ENCODE measurements at places on chromosomes 7 and 10. TPM values are rescaled to one million over a fixed set of nuclear protein-coding genes. Genes with fewer than 3 reads are reported as not detected.
A peak's percentile ranks its signal among the peaks of the same experiment; 100 is the strongest.

Gene OLAH
- not detected for total RNA-seq

DNA sequence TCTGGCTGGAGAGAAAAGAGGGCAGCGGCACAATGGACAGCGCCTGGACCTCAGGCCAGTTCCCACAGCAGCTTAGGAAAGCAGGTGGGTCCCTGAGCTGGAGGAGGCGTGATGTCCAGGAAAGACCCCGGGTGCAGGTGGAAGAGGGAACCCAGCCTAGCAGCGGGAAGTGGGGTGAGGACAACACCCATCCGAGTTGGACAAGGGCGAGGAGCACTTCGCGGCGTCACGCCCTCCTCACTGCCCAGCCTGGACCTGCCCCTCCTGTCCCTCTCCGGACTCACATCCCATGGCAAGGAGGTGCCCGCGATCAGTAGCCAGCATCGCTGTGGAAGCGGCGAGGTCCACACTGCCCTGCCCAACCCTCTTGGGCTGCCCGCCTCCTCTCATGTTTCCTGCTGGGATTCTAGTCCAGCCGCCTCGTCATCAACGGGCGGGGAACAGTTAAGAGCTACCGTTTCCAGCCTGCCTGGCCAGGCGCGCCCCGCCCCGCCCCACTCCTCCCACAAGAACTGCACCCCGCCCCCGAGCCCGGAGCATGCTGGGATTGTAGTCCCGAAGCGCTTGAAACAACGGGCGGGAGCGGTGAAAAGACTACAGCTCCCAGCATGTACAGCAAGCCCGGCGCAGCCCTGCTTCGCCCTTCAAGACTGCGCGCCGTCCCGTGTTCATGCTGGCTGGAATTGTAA lies 930.6 kb upstream of the ZNF722 start:
- DNase-seq = no peak

- DNase-seq = no peak
Observed at GRCh38 chr7:143947111-143947510, 7.5 kb upstream of the OR2F1 start.

GRCh38 chr7:50307368-50308032 lies 3.0 kb downstream of the IKZF1 start:
- peak; percentile 48 for DNase-seq

Gene LLCFC1
- not detected for total RNA-seq

Gene DCLRE1C
- total RNA-seq = 31.3 TPM

DNA sequence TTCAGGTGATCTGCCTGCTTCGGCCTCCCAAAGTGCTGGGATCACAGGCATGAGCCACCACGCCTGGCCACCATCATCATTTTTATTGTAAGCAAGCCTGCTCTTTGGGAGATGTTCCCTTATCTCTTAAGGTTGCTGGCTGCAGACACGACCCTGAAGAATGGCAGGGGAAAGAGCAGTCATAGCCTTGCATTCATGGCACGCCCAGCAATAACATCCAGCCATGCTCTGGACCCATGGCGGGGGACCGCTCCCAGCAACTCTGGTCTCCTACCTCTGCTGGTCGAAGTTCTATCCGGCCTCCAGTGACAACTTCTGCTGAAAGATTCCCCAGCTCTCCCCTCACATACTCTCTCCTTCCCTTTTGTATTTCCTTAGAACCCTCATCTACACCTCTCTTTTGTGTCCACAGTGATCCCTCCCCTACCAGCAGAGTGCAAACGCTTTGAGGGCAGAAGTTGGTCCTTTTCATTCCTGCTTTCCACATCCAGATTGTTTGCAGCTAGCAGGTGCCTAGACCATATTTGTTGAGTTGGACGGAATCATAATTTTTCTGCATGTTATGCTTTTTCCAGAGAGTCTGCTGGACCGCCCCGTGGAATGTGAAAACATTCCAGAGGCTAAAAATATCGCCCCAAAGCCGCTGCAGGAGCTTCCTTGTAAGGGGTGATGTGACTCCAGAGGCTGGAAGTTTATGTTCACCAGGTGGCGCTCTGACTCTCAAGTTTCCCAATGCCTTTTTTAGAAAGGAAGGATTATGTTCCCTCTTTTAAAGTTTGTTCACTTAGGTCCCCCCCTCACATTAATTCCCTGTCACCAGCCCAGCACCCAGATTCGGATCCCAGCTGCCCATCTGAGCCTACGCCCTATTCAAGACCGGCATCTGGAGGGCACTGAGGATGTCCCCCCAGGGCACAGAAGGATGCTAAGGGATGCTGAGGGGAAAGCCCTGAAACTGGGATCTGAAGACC lies 4.3 kb upstream of the MARVELD1 start:
- DNase-seq = peak; percentile 70

DNA sequence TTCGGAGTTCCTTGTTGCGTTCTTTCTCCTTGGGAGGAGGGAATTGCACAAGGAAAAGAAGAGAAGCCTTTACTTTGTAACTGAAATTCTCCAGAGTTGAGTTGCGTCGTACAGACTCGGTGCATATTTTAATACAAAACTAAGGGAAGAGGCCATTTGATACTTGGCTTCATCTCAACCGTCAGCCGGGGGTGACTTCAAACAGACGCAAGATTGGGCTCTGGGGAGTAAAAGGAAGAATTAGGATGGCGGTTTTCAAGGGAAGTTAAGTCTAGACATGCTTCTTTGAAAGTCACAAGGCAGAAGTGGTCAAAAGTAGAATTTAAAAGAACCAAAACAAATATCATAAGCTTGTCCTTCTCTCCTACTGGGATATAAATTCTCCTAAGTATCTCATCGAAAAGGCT lies 1.6 kb downstream of the PRR15 start:
- DNase-seq = no peak

DNA sequence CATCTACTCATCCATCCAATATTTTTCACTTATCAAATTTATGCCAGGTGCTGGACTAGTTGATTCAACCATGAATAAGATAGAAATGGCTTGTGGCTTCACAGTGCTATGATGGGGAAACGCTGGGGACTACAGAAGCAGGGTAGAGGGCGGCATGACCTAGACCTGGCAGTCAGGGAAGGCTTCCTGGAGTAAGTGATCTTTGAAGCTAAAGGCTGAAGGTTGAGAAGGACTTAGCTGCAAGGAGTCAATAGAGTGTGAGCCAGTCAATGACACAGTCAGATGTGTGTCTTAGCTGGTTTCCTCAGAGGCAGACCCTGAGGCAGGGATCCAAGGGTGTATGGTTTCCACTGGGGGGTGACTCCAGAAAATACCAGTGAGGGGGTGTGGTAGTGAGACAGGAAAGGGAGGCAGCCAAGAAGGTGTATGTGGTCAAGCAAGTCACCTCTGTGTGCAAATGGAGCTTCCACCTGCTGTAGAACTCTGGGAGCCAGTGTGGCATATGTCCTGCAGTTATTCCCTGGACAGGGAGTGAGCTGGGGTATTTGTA lies 10.3 kb downstream of the PRF1 start:
- no peak for DNase-seq

- DNase-seq = no peak
Observed at GRCh38 chr10:42984761-42985325, 92.0 kb upstream of the RET start.

DNA sequence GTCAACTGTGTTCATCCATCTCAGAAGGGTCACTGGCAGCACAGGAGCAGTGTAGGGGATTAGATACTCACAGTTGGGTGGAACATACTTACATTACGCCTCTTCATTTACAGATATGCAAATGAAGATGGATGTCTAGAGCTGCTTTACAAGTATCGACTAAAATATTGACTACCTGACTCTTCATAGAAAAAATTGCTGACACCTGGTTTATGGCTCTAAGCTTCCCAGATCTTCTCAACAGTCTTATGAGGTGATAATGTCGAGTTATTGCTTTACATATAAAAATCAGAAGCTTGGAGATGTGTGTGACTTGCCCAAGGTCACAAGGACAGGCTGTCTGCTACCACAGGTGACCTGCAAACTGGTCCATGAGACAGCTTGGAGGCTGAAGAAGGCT lies 677.2 kb downstream of the TYW1 start:
- DNase-seq = no peak

Gene PKD2L1
- not detected for total RNA-seq

- DNase-seq = no peak
Observed at GRCh38 chr10:55852900-55853299, 508.2 kb downstream of the ZWINT start.

DNA sequence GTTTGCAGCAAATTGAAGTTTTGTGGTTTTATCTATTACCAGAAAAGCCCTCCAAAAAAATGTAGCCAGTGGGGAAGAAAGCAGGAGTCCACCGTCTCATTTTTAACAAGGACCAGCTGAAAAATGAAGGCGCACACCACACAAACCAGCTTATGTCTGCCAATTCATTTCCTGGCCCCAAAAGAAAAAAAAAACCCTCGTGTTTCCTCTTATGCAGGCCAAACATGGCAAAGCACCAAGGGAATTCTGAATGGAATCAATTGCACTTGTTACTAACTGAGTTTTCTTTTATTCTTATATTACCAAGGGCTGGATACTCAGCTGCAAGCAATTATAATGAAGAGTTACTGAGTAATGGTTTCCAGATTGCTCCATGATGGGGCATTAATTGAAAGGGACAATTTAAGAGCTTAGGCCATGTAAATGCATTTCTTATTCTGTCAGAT lies 428.3 kb upstream of the NPVF start:
- no peak for DNase-seq

Gene MUC12
- total RNA-seq = 1.2 TPM

Gene PHYHIPL
- not detected for total RNA-seq

Gene EGR2
- 10.0 TPM for total RNA-seq

GRCh38 chr10:3142146-3142875 lies 30.3 kb downstream of the PITRM1 start:
- DNase-seq = no peak

- DNase-seq = no peak
Observed at GRCh38 chr7:30678805-30679204, 3.5 kb downstream of the CRHR2 start.

DNA sequence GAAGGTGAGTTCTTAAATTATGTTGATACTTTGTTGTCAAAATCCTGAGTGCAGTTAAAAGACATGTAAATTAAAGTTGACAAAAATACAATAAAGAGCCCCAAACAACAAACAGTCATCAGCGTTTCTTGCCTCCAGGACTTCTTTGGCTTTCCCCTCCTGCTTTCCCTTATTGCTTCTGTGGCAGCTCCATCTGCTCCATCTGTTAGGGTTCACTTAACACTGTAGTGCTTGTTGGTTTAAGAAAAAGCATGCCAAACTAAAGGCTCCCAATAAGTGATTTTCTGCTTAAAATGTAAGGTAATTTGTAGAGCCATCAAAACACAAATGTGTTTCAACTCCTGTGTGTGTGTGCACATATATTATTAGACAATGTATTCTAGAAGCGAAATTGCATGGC lies 254.3 kb upstream of the GNAI1 start:
- no peak for DNase-seq

DNA sequence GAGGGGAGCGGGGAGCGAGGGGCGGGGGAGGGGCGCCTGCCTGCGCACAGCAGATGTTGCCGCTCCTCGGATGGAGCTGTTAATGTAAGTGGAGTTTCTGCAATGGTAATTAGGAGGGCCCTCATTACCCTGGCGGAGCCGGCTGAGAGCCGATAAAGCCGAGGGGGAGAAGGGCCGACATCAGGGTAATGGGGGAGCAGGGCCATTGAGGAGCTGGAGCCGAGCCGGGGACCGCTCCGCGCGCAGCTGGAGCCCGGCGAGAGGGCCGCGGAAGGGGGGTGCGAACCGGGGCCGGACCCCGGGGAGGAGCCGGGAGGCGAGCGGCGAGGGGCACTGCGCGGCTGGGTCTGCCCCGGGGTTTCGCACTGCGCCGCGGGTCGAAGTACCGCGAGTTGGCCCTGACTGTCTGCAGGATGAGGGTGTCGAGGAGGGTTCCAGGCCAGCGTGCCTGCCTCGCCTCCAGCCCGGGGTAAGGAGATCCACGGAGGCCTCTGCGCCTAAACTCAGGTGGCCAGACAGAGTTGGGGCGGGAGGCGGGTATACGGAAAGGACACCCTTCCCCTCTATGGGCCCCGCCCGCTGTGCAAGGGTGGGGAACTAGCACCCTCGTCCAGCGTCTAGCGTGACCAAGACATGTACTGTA lies 55.0 kb upstream of the LBX1 start:
- no peak for DNase-seq

DNA sequence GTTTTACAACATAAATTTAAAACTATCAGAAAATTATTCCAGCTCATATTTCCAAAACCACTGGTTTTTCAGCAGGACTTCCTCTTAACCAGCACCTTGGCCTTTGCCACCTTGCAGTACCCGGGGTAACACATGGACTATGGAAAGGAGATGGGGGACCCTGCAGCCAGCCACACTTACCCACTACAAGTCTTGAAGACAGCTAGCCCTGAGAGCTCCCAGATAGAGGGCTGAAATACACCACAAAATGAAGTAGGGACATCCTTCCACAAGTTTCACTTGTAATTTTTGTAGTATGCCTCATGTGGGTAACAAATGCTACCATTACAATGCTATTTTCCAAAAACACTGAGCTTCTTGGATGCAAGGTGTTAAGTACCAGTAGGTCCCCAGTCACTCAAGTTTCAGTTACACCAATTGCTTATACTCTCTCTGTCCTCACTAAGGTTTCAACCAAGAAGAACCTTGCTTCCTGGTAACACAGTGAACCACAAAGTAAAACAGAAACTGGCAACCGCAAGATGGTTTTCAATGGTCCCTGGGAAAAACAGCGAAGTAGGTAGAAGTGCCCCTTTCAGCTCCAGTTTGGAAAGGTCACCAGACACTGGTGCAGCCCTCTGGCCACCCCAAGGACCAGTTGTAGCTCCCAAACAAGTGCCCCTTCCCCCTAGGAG lies 110.9 kb downstream of the SGMS1 start:
- DNase-seq = peak; percentile 67

Gene SLC18A3
- total RNA-seq = not detected

Gene SYCE1
- not detected for total RNA-seq

DNA sequence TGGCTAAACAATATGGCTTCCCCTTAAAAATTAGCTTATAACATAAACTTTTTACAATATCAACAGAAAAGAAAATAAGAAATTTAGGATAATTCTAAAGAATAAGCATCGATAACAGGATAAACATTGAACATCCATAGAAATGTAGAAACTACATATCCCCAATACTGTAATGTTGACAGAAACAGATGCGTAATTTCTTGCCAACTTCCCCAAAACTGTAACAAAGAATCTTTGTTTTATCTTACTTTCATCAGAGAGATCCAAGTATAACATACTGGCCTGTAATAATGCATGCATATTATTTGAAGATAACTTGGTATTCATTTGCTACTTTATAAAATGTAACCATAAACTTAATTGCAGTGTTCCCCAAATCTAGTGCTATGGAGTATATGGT lies 339.9 kb downstream of the ARL4A start:
- no peak for DNase-seq

DNA sequence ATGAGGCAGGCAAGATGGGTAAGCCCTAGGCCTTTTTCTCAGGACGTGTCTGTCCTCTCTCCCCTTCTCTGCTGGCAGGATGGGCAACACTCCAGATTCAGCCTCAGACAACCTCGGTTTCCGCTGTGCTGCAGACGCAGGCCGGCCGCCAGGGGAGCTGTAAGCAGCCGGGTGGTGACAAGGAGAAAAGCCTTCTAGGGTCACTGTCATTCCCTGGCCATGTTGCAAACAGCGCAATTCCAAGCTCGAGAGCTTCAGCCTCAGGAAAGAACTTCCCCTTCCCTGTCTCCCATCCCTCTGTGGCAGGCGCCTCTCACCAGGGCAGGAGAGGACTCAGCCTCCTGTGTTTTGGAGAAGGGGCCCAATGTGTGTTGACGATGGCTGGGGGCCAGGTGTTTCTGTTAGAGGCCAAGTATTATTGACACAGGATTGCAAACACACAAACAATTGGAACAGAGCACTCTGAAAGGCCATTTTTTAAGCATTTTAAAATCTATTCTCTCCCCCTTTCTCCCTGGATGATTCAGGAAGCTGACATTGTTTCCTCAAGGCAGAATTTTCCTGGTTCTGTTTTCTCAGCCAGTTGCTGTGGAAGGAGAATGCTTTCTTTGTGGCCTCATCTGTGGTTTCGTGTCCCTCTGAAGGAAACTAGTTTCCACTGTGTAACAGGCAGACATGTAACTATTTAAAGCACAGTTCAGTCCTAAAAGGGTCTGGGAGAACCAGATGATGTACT lies 13.1 kb downstream of the PHKG1 start:
- DNase-seq = no peak

Data from natural killer cell (primary cell).